ENCODE measurements at places on chromosomes 6 and 20.

- no peak for DNase-seq
These were observed 545 bp downstream of the FNDC1 start for GRCh38 chr6:159169557-159170332.

GRCh38 chr6:52409499-52409898 lies 10.6 kb upstream of the EFHC1 start:
- DNase-seq: no peak

GRCh38 chr6:43254138-43254817 lies 11.0 kb downstream of the TTBK1 start:
- no peak for DNase-seq

DNA sequence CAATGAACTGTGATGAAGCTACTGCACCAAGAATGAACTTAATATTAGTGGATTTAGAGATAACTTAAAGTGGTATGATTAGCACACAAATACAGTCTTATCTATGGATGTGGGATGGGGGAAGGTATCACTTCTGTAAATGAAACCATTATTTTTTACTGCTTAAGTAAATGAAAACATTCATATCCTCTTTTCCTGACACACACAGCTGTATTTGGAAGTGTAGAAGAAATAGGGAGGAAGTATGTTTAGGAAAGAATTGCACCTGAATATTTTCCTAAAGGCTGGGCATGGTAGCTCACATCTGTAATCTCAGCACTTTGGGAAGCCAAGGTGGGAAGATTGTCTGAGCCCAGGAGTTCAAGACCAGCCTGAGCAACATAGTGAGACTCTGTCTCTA lies 96.8 kb downstream of the HIVEP2 start:
- DNase-seq: no peak

DNA sequence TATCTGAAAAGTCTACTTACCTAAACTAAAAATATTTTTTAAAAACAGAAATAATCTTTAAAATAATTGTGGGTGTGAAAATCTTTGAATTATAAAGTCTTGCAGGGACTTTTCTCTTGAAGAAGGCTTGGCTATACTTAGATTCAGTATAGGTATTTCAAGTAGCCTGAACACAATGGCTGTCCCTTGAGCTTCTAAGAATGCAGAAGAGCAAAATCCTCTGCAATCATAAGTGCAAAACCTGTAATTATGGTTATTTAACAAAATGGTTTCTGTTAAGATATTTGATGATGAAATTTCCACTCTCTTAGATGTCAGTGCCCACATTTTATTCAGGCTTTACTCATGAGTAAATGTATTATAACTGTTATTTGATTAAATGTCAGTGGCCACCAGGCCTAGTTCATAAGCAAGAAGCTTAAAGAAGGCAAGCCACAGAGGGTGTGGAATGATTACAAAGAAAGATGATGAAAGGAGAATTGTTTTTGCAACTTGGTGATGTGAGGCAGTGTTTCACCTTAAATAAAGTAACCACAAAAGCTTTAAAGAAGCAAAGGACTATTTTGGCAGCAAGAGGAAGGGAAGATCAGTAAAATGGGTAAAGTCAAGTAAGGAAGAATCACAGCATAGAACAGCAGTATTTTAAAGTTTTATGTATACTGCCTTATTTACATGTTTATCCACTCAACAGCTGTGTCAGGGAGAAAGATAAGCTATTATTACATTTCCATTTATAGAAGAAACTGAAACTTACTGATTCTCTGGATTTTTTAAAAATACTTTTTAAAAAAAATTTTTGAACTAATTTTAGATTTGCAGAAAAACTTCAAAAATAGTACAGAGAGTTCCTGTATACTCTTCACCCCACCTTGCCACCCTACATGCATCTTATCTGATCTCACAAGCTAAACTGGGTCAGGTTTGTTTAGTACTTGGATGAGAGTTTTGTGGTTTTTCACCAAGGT lies 351.2 kb upstream of the RUNX2 start:
- DNase-seq: no peak

DNA sequence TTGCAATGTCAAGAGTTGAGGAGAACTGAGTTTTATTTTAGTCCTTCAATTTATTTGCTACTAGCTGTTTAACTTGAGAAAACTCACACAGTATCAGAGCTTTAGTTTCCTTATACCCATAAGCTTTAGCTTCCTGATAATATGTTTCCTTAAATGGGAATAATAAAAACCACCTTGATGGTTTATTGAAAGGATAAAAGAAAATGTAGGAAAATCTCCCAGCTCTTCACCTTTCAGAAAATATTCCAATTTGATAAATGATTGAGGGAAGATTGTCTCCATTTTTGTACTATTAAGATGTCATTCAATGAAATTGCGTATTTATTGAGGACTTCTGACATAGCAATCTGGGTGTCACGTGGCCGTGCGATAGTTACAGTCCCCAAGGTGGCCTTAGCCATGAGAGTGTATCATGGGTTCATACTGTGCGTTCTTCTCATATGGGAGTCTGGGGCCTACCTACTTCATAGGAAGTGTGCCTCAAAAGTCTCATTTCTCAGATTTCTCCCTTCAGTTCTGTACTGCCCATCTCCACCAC lies 296.3 kb upstream of the BMP2 start:
- DNase-seq: no peak

- no peak for DNase-seq
These were observed 780.0 kb downstream of the BCKDHB start for GRCh38 chr6:80886475-80886874.

GRCh38 chr20:62159839-62160238 lies 16.3 kb downstream of the SS18L1 start:
- DNase-seq: no peak

GRCh38 chr6:5202206-5202605 lies 58.5 kb downstream of the LYRM4 start:
- DNase-seq: no peak

DNA sequence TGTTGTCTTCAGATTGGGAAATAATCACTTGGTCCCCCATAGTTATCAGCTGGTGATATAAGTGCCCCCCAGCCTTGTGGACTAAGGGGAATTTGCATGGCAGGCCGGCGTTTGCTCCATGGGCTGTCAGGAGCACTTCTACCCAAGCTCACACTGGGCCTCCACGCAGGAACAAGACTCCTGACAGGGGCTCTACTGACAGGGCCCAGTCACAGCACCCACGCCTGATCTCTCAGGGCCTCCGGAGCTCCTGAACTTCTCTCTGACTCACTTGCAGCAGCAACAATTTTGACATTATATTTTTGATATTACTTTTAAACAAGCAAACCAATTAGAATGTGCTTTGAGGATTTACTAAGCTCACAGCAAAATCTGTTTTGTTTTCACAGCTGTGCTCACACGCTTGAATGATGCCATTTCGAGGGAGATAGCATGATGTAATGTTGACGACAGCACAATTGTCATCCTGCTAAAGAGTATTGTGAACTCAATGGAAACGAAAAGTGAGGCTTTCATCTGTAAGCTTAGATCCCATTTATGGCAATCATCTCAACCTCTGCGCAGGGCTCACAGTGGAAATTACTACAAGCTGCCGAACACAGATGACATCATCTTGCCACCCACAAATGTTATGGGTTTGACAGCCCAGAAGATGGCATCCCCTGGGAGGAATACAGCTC lies 28.7 kb upstream of the TXNDC5 start:
- DNase-seq: no peak

DNA sequence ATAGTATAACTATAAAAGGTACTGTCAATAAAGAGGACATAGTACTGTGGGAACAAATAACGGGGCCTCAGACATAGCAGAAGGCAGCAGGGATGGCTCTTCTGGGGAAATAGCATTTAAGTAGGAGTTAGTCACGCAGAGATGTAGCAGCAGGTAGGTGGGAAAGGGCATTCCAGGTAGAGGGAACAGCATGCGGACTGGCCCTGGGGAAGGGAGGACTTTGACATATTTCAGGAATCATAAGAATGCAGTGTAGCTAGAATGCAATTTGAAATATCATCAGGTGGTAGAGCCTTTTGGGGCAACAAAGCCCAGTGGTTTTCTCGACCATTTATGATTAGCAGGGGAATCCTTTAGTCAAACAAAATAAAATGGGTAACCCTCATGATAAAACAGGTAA lies 191.1 kb downstream of the SLC24A3 start:
- no peak for DNase-seq

GRCh38 chr6:2410656-2411380 lies 165.4 kb upstream of the GMDS start:
- no peak for DNase-seq

All from NCI-H2227 treated with DMSO at 0.1 percent for 48 hours (cell line).